ENCODE measurements at places on chromosomes 7 and 10.

DNA sequence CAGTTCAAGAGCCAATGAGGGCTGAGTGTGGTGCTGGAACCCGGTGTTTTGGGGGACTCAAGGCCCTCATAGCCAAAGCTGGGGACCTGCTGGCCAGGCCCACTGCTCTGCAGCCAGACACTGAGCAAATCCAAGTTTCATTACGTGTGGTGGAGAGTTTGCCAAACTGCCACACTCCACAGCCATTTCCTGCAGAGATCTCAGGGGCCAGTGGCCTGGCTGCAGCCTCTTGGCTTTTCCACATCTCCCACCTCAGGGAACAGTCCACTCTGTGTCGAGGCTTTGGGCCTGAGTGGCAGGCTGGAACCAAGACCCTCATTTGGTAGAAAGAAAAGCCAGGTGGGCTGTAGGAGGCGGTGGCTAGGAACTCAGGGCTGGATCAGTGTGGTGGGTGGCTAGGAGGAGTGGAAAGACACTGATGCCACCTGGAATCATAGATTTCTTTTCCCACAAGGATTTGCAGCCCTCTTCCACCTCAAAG, 3.2 kb downstream of the HOXA11 start:
- DNase-seq: no peak

GRCh38 chr7:140245611-140246105, 68.9 kb upstream of the KDM7A start:
- no peak for DNase-seq

DNA sequence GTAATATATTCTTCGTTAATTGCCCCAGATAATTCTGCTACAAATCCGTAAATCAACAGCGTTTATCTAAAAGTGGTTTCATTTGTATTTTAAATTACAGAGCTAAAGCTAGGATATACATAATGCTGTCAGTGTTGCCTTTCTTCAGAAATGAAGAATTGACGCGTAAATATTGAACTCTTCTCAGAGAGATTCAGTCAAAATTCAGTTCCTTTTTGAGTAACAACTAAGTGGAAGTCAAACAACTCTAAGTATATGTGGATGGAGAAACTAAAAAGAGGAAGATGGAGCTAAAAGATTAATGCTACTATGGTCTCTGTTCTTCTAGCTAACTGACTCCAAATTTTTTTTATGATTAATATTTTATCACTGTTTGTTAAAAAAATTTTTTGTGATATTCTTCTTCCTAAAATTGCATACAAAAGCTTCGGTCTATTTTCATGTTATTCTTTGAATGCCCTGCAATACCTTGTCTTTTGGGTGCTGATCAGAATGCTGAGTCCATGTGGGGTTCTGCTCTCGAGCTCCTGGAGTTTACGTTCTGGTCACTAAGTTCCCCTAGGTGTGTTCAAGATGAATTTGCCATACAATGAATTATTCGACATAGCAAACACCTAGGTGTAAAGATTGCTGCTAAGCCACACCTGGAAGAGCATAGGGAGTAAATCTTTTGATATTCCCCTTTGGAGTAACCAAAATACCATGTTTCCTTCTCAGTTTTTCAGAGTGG, 20.7 kb downstream of the MDFIC start:
- no peak for DNase-seq

GRCh38 chr10:103739039-103739764, 116.2 kb downstream of the SH3PXD2A start:
- no peak for DNase-seq

- no peak for DNase-seq
Observed at GRCh38 chr10:102682981-102683380, 31.2 kb downstream of the ARL3 start.

GRCh38 chr10:90447831-90448230, 410.0 kb downstream of the HTR7 start:
- DNase-seq: no peak

- DNase-seq: no peak
Observed at GRCh38 chr7:139494835-139495579, 11.5 kb upstream of the KLRG2 start.

DNA sequence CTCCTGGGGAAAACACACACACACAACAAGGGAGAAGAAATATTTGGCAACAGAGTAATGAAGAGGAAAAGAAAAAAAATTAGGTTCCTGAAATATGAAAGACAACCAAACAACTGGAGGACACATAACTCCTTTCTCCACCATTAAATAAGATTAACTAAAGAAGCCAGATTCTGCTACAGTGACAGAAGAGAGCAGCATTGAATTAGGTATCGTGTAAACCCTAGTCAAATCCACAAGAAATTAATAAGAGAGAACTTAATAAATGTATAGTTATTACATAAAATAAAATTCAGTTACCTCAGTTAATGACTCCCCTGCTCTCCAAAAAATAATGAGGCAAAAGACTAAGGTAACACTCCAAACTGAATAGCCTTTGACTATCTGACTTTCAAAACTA, 306.7 kb downstream of the CRPPA start:
- DNase-seq: no peak

- no peak for DNase-seq
Observed at GRCh38 chr7:116166156-116166555, 44.2 kb upstream of the TES start.

- no peak for DNase-seq
Observed at GRCh38 chr7:33845991-33846509, 59.3 kb upstream of the BMPER start.

DNA sequence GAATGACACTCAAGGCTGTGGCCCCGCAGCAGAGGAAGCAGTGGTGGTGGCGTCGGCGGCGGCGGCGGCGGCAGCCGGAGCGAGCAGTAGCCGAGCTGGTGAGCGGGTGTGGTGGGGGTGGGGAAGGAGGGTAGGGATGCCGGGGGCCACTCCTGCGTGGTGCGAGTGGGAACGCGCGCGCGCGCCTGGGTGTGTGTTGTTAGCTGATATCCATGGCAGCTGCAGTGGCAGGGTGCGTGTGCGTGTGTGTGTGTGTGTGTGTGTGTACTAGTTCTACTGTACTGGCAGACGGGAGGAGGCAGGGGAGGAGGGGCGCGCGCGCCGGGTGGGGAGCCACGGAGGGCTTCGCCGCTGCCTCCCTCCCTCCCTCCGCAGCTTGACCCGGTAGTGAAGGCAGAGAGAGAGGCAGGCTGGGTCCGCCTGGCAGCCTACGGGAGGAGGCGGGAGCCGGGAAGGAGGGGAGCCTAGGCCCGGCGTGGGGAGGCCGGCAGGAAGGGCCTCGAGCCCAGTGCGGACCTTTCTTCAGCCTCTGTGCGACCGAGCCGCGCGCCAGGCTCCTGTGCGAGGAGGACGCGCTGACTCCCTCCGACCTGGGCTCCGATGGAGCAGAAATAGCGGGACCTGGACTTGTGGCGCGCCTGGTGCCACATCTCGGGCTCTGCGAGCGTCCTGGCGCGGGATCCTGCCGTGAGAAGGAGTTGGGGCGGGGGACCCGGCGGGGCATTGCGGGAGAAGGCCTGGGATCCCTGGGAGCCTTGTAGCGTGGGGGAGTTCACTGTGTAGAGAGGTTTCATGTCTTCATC, at the start of gene MAGI2:
Gene MAGI2, minus strand, starts transcription at position 110 of the 803 bp plus-strand sequence. CDS start 347 bp downstream, outside the sequence.
- DNase-seq: no peak

GRCh38 chr7:91405092-91405788, 141.0 kb downstream of the FZD1 start:
- no peak for DNase-seq

- DNase-seq: no peak
Observed at GRCh38 chr7:34726221-34726620, 68.2 kb downstream of the NPSR1 start.
